Small intestine (tissue), 16 donors: ENCODE measurements at places on chromosomes 1 and 21. TPM values are rescaled to one million over a fixed set of nuclear protein-coding genes. Genes with fewer than 3 reads are reported as not detected.

- no peak overlapping the region for H3K4me3 ChIP-seq
- no peaks in the 10 kb centered on the region for H3K36me3 ChIP-seq
- DNase-seq, result no peak
- H3K4me1 ChIP-seq, result no peaks in the 10 kb centered on the region
- no peak overlapping the region for H3K27ac ChIP-seq
Observed at GRCh38 chr1:192159781-192160180, 1.5 kb downstream of the RGS18 start.

DNA sequence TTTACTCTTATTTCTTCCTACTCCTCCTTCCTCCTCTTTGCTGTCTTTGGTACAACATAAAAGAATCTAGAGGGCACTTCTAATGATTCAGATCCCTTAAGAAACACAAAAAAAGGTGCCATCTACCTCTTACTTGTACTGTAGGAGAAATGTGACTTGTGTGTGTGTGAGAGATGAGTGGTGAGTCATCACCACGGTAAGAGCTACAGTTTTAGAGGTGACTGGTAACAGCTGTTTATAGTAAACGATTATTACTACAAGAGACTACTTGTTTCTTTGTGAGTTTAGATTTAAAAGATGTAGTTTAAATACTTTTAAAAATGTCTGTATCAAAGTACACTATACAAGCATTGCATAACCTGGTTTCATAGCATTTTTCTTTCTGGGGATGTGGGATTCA is 40.4 kb downstream of the SLC35D1 start:
- no peak for DNase-seq
- H3K27ac ChIP-seq, result no peak overlapping the region
- no peaks in the 10 kb centered on the region for H3K4me1 ChIP-seq
- H3K4me3 ChIP-seq, result no peak overlapping the region

DNA sequence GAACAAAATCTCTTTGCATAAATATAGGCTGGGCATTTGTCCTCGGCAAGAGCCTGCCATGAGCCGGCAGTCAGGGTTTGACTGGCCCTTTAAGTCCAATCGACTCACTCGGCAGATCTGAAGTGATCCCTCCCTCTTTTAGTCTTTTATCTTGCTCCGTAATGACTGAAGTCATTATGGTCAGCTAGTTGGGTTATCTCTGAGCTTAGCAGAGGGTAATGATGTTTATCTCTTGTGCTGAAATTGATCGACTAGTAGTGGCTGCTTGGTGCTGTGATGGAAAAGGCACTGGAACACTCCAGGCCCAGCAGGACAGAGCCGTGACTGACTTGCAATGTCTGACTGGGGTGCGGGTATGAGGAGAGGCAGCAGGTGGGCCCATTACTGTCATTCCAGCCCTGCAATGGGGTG is 468 bp upstream of the ABCA4 start:
- no peak overlapping the region for H3K4me3 ChIP-seq
- H3K36me3 ChIP-seq, result no peaks in the 10 kb centered on the region
- no peaks in the 10 kb centered on the region for H3K4me1 ChIP-seq
- DNase-seq, result no peak

The RBP7 gene
- 2.6 TPM for polyA plus RNA-seq

The CFAP74 gene
- 0.06 TPM for polyA plus RNA-seq
